ENCODE measurements at places on chromosomes 7 and 10. TPM values are rescaled to one million over a fixed set of nuclear protein-coding genes. Genes with fewer than 3 reads are reported as not detected.

Gene HOXA7
- not detected for total RNA-seq

Gene MYH16
- total RNA-seq: not detected

Gene HEPACAM2
- total RNA-seq: 0.25 TPM

Gene LRRC18
- not detected for total RNA-seq

Data from temporal lobe (tissue), 4 donors.